ENCODE measurements at places on chromosomes 2 and 18. TPM values are rescaled to one million over a fixed set of nuclear protein-coding genes. Genes with fewer than 3 reads are reported as not detected.

GRCh38 chr2:28593160-28593755, 97.4 kb downstream of the PLB1 start:
- H3K4me3 ChIP-seq, result no peak overlapping the region
- H3K4me1 ChIP-seq, result peaks cover 14% of the 10 kb centered on the region
- no peak overlapping the region for H3K27ac ChIP-seq
- H3K27me3 ChIP-seq, result peaks cover 1% of the 10 kb centered on the region

- no peak overlapping the region for H3K4me3 ChIP-seq
- H3K36me3 ChIP-seq, result no peaks in the 10 kb centered on the region
- H3K27ac ChIP-seq, result no peak overlapping the region
- no peaks in the 10 kb centered on the region for H3K27me3 ChIP-seq
Measured at GRCh38 chr2:138964418-138964817, 184.2 kb upstream of the NXPH2 start.

GRCh38 chr2:165682546-165682945, 111.5 kb downstream of the GALNT3 start:
- peaks cover 9% of the 10 kb centered on the region for H3K4me1 ChIP-seq
- H3K27ac ChIP-seq, result no peak overlapping the region
- DNase-seq, result no peak
- H3K27me3 ChIP-seq, result no peaks in the 10 kb centered on the region
- no peak overlapping the region for H3K4me3 ChIP-seq

DNA sequence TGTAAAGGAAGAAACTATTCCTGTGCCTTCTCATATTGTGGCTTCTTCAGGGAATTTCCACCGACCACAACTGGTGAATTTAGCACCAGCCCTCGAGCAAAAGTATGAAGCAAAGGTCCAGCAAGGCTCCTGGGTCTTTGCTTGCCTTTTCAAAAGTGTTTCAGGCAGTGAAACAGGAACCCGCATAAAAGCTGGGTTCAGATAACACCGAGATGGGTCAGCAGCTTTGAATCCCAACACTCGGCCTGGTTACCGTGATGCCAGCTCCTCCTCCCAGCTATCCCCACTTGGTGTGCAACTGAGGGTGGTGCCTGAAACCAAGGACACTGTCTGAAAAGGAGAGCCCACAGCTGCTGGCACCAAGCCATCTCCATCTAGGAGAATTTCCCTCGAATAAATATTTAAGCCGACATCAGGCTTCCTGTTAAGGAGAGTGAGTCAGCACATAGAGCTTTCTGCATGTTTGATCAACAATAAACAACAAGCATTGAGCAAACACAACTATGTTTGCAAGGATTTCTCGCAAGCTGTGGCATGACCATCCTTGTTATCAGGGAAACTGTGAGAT, 69.5 kb downstream of the ANTXR1 start:
- DNase-seq, result no peak
- no peak overlapping the region for H3K4me3 ChIP-seq
- peaks cover 16% of the 10 kb centered on the region for H3K4me1 ChIP-seq
- H3K27ac ChIP-seq, result peak overlapping the region; percentile 50
- H3K27me3 ChIP-seq, result no peaks in the 10 kb centered on the region

GRCh38 chr2:15561574-15562344, 625 bp upstream of the NBAS start:
- H3K27ac ChIP-seq, result peak overlapping the region; percentile 99
- peaks cover 31% of the 10 kb centered on the region for H3K4me1 ChIP-seq
- H3K36me3 ChIP-seq, result no peaks in the 10 kb centered on the region
- peak overlapping the region; percentile 100 for H3K4me3 ChIP-seq
- peaks cover 5% of the 10 kb centered on the region for H3K27me3 ChIP-seq
- peak; percentile 55 for DNase-seq

GRCh38 chr2:220373878-220374277, 746.4 kb downstream of the SLC4A3 start:
- no peak for DNase-seq
- H3K36me3 ChIP-seq, result no peaks in the 10 kb centered on the region
- H3K27ac ChIP-seq, result no peak overlapping the region
- no peaks in the 10 kb centered on the region for H3K27me3 ChIP-seq

DNA sequence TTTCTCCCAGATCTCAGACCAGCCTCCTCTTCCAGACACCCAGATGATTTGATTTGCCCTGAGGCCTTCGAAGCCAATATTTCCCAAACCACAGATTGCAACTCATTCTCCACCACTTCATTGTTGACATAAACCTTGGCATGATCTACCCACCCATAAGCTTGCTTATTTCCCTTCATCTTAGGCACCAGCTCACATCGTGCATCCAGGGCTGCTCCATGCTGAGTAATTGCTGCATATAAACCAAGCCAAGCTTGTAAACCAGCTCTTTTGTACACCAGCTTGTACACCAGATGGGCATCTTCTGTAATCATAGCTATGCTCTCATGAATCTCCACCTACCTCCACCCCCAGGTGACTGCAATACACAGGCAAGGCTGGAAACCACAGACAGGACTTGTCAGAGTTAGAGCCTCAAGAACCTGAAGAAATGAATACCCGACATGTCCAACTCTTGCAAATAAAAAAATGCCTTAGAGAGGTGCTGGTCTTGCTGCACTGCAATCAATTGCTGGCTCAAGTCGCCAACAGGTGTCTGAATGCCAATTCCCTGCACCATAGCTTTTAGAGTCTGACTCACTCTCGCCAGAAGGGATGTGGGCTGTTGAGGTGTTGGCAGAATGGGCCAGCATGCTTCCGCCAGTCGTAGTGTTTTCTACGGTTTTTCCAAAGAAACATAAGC, 31.5 kb downstream of the TRABD2A start:
- H3K4me1 ChIP-seq, result no peaks in the 10 kb centered on the region
- H3K4me3 ChIP-seq, result no peak overlapping the region
- H3K27ac ChIP-seq, result no peak overlapping the region
- H3K36me3 ChIP-seq, result no peaks in the 10 kb centered on the region
- DNase-seq, result no peak

GRCh38 chr18:49500201-49500921, 13.3 kb upstream of the C18orf32 start:
- no peak overlapping the region for H3K4me3 ChIP-seq
- no peak for DNase-seq
- H3K27me3 ChIP-seq, result no peaks in the 10 kb centered on the region

- H3K27me3 ChIP-seq, result no peaks in the 10 kb centered on the region
- DNase-seq, result no peak
- H3K27ac ChIP-seq, result no peak overlapping the region
- H3K36me3 ChIP-seq, result no peaks in the 10 kb centered on the region
- H3K4me3 ChIP-seq, result no peak overlapping the region
Measured at GRCh38 chr2:67836866-67837265, 225.9 kb downstream of the C1D start.

- no peaks in the 10 kb centered on the region for H3K36me3 ChIP-seq
- no peak for DNase-seq
- no peaks in the 10 kb centered on the region for H3K27me3 ChIP-seq
- H3K4me1 ChIP-seq, result peaks cover 31% of the 10 kb centered on the region
Measured at GRCh38 chr2:40199771-40200170, 252.1 kb downstream of the SLC8A1 start.

- H3K27me3 ChIP-seq, result no peaks in the 10 kb centered on the region
- DNase-seq, result no peak
- no peaks in the 10 kb centered on the region for H3K36me3 ChIP-seq
Measured at GRCh38 chr18:43525169-43525568, 247.9 kb upstream of the SYT4 start.

- H3K27me3 ChIP-seq, result no peaks in the 10 kb centered on the region
- peaks cover 2% of the 10 kb centered on the region for H3K36me3 ChIP-seq
- H3K4me3 ChIP-seq, result no peak overlapping the region
- H3K4me1 ChIP-seq, result peaks cover 16% of the 10 kb centered on the region
- DNase-seq, result no peak
Measured at GRCh38 chr2:12688091-12688490, 28.6 kb upstream of the TRIB2 start.

- no peaks in the 10 kb centered on the region for H3K36me3 ChIP-seq
- H3K27me3 ChIP-seq, result no peaks in the 10 kb centered on the region
- peak overlapping the region; percentile 88 for H3K27ac ChIP-seq
- H3K4me1 ChIP-seq, result peaks cover 75% of the 10 kb centered on the region
Measured at GRCh38 chr2:217935901-217936684, 66.7 kb downstream of the TNS1 start.

- no peak for DNase-seq
- no peak overlapping the region for H3K27ac ChIP-seq
- H3K4me3 ChIP-seq, result no peak overlapping the region
- H3K27me3 ChIP-seq, result peaks cover 17% of the 10 kb centered on the region
- H3K36me3 ChIP-seq, result no peaks in the 10 kb centered on the region
- H3K4me1 ChIP-seq, result no peaks in the 10 kb centered on the region
Measured at GRCh38 chr2:98713332-98714015, 17.5 kb downstream of the MGAT4A start.

DNA sequence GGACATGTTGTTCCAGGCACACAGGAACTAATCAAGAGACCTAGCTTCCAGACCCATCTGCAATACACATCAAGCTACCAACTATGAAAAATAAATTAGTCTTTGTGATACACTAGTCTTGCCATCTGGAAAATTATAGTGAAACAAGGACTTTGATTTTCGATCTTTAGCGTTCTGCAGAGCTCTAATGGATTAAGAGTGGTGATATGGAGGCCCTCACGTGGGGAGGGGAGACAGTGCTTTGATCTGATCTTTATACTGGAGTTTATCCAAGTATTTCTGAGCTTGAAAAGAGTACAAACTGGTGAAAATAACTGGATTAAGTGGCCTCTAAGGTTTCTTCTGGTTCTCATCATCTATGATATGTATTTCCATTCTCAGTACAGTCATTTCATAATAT, 273.4 kb upstream of the CDH7 start:
- no peaks in the 10 kb centered on the region for H3K4me1 ChIP-seq
- H3K4me3 ChIP-seq, result no peak overlapping the region
- H3K27ac ChIP-seq, result no peak overlapping the region

DNA sequence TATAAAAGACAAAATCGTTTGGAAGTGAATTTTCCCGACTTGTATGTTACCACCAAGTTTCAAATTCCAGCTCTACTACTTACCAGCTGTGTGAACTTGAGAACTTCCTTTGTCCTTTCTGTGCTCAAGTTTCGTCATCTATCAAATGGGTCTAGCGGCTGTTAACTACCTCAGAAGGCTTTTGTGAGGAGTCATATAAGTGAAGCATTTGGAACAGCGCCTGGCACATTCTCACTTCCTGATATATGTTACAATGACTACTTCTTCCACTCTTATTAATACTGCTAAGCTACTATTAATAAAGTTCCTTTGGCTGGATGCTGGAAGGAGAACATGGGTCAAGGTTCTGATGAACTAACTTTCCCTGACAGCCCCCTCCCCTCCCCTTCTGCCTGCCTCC, 104.5 kb downstream of the MEIS1 start:
- H3K27ac ChIP-seq, result peak overlapping the region; percentile 85
- no peak for DNase-seq
- no peaks in the 10 kb centered on the region for H3K27me3 ChIP-seq
- H3K4me3 ChIP-seq, result no peak overlapping the region
- peaks cover 91% of the 10 kb centered on the region for H3K4me1 ChIP-seq

DNA sequence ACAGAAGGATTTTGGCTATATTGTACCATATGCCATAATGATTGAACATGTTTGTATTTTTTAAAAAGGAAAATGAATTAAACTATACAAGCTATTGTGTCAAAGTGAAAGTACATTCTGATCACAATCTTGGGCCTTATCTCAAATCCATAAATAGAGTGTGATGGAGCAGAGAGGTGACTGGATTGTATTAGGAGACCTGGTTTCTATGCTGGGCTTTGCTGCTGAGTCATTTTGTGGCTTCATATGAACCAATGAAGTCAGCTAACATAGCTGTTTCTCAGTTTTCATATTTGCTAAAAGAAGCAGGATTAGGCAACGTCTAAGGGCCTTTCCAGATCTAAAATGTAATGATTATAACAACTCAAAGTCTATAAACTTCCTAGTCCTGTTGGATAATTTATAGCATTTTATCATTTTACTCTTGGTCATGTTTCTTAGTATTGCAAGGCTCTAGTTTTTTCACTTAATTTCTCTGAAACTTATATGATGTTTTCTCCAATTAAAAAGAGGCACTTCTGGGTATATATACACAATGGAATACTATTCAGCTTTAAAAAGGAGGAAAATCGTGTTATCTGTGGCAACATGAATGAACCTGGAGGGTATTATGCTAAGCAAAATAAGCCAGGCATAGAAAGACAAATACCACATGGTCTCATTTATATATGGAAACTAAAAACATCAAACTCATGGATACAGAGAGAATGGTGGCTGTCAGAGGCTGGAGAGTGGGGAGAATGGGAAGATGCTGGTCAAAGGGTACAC, 112.3 kb downstream of the MEP1B start:
- DNase-seq, result no peak
- H3K4me1 ChIP-seq, result peaks cover 17% of the 10 kb centered on the region
- no peaks in the 10 kb centered on the region for H3K36me3 ChIP-seq
- H3K27ac ChIP-seq, result no peak overlapping the region
- H3K27me3 ChIP-seq, result no peaks in the 10 kb centered on the region

- no peaks in the 10 kb centered on the region for H3K27me3 ChIP-seq
- DNase-seq, result no peak
- peak overlapping the region; percentile 95 for H3K4me3 ChIP-seq
- H3K27ac ChIP-seq, result peak overlapping the region; percentile 99
- H3K4me1 ChIP-seq, result peaks cover 29% of the 10 kb centered on the region
Measured at GRCh38 chr2:64750001-64750816, 96.5 kb upstream of the SERTAD2 start.

- no peak overlapping the region for H3K4me3 ChIP-seq
- H3K27me3 ChIP-seq, result no peaks in the 10 kb centered on the region
- DNase-seq, result no peak
- peaks cover 14% of the 10 kb centered on the region for H3K36me3 ChIP-seq
Measured at GRCh38 chr2:64688909-64689308, 35.2 kb upstream of the SERTAD2 start.

MDH1B gene
- total RNA-seq, result 1.3 TPM

GPR17 gene
- not detected for total RNA-seq

TMEM37 gene
- 13.6 TPM for total RNA-seq

SOCS6 gene
- total RNA-seq, result 29.3 TPM

CXCR4 gene
- total RNA-seq, result 1.5 TPM

CCDC141 gene
- 1.2 TPM for total RNA-seq

SCN7A gene
- total RNA-seq, result 2.2 TPM

CD28 gene
- not detected for total RNA-seq

ZNF236 gene
- 30.8 TPM for total RNA-seq

MEIS1 gene
- total RNA-seq, result 305 TPM
